LoVo (cell line): ENCODE measurements at places on chromosomes 5 and 9.

DNA sequence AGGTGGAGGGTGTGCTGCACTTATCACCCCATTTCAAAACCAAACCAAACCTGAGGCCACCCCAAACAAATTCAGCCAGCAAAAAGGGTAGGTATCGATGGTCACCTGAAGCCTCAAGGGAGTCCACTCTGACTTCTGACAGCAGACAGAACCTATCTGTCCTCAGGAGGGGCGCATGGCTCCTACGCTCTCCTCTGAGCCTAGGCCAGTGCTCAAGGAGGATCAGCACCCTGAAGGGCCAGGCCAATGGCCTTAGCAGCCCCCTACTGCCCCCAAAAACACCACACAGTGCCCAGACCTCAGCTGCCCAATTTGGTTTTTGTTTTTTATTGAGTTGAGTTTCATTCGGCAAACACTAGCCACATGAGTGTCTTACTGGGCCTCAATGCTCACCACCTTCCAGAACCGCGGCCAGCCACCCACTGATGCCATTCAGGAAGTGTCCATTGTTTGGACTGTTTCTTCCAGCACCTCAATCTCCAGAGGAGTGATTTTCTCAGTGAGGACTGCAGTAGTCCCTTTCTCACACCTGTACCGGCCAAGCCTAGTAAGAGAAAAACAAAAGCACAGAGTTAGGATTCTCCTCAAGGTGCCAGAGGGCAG lies 62.0 kb downstream of the PSMB7 start:
- DNase-seq, result no peak

DNA sequence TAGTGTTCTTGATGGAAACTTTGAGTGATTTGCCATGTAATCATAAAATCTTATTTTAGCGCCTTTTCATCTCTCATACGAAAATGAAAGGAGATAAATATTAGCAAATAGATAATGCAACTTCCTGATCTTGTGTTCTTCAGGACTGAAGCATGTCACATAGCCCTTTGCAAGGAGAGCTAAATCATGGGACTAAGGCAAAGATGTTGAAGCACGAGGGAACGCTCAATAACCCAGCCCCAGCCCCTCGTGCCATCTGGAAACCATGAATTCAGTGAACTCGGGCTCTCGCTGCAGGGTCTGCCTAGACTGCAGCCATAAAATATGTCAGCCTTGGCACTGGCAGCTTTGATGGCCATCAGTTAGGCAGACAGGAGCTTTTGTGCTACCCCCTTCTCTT lies 58.2 kb downstream of the F2RL2 start:
- no peak for DNase-seq

- DNase-seq, result no peak
Observed at GRCh38 chr5:132259069-132259851, 1.8 kb downstream of the PDLIM4 start.

- DNase-seq, result peak; percentile 22
Observed at GRCh38 chr9:92668746-92669526, 995 bp downstream of the IPPK start.

DNA sequence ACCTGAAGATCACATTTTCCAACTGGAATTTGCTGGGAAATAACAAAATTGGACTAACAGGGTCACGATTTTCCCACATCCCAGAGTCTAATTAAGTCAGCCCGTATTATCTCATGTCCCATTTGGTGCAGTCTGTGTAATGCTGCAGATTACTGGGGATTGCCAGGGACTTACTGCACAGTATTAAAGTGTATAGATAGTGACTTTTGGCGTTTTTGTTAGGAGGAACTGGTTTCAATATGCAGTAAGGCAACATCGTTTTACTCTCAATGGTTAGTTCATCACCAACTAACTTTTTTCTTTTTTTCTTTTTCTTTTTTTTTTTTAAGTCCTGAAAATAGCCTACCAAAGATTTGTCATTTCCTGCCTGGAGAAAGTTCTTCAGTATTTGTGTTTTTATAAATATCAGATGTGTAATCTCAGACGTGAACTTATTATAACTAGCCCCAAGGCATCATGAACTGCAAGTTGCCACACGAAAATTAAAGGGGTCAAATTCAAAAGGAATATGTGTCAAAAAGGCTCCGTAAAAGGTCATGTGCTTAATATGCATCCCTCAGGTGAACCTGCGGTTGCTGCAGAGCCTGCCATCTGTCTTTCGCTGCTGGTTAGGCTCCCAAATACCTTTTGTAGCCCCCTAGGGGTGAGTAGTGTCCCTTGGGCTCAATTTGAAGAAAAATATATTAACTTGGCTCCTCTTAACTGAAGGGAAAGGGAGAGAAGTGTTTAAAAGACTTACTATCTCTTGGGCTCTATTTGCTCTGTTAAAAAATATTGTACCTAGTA lies 176.7 kb upstream of the ADAMTSL1 start:
- no peak for DNase-seq

DNA sequence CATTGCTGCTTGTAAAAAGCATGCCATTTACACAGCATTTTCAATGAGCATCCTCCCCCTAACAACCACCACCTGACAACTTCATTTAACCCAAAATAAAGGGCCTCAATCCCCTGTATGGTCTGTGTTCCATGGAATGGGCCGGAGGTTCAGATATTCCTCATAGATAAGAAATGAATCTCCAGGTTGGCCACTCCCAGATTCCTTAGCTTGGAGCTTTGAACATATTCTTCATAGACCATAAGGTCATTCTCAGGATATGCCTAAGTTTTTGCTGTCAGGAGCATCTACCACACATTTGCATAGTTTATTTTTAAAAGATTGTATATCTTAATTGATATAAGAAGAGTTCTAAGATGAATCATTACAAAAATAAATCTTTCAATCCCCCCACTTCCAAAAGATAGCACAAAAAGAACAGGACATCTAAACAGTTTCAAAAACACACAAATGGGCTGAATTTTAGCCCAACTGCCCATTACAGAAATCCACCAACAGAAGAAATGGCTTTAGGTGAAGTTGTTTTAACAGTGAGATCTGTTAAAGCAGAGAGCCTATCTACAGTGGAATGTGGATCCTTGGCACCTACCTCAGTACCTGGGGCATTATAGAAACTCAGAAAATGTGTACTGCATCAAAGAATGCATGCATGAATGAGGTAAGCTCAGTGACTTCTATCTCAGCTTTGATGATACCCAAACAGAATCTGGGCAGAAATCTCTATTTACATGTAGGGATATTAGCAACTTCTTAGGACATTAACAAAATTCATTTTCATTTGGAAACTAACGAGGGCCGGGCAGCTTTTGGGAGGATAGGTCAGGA lies 179.8 kb downstream of the SEC61B start:
- DNase-seq, result no peak

DNA sequence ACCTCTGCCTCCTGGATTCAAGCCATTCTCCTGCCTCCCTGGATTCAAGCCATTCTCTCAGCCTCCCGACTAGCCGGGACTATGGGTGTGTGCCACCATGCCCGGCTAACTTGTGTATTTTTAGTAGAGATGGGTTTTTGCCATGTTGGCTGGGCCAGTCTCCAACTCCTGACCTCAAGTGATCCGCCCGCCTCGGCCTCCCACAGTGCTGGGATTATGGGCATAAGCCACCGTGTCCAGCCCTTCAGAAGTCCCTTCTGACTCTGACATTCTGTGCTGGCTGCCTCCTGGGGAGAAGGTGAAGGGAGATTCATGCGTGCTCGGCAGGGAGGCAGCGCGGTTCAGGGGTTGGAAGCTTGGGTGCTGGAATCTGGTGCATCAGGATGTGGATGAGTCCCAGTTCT lies 28.8 kb downstream of the PRRX2 start:
- peak; percentile 28 for DNase-seq

DNA sequence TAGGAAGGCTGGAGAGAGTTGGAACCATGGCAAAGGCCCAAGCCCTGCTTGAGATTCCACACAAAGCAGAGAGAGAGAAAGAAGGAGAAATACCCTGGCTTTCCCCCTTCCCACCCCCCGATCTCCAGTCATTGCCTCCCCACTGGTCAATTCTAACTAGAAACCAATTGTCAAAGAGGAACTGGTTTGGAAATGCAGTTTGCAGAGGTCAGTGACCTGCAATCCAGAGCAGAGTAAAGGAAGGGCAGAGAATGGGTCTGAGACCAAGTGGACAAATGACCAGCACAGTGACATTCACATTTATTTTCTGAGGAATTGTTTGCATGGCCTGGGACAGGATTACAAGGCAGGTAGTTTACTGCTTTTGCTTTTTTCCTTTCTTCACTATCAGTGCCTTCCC lies 37.5 kb upstream of the ZFYVE16 start:
- no peak for DNase-seq

DNA sequence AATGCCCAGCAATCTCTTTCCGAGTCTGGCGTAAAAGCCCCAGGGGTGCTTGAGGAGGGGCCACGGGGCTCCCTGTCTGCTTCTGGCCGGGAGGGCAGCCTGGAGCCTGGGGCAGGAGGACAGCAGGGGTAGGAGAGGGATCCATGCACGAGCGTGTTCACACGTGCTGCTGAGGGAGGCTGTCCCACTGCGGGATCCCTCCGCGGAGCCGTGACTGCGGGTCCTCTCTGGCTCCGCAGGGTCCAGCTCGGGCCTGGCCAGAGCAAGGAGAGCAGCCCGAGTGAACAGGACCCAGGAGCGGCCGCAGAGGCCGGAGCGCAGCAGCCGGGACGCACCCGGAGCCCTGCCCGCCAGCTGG lies 78.4 kb downstream of the ZNF354C start:
- no peak for DNase-seq

GRCh38 chr5:17951392-17952169 lies 317.3 kb downstream of the TAF11L14 start:
- peak; percentile 15 for DNase-seq

DNA sequence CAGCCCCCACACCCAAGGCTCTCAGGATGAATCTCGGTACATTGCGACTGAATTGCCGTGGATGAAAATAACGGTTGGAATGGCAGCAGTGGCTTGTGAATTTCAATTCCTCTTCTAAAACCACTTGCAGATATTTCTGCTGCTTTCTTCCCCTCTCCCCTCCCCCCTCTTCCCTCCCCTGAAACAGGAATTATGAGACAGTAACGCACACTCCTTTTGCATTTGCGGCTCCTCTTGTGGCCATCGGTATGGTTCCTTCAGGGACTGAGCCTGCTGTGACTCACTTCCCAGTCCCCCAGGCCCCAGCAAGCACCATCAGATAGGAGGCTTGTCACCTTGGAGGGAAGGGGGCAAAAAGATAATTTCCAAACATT lies 9.7 kb downstream of the DCANP1 start:
- no peak for DNase-seq

DNA sequence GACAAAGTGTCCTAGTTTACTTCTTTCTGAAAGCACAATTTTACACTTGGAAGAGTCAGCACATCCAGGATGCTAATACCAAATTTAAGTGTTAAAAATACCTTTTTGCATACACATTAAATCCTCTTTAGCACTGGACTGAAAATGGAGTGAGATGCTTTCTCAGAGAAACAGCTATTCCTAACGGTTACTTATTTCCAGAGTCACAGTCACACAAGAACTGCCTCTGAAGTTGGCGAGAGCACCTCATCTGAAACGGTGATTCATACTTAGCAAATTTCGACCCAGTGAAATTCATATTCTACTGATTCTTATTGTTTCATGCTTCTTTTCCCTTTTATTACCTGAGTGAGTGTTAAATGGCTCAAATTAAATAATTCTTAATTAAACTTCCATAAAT lies 12.2 kb downstream of the CDH18 start:
- no peak for DNase-seq

- no peak for DNase-seq
Observed at GRCh38 chr5:60148366-60148765, 254.8 kb upstream of the PDE4D start.

DNA sequence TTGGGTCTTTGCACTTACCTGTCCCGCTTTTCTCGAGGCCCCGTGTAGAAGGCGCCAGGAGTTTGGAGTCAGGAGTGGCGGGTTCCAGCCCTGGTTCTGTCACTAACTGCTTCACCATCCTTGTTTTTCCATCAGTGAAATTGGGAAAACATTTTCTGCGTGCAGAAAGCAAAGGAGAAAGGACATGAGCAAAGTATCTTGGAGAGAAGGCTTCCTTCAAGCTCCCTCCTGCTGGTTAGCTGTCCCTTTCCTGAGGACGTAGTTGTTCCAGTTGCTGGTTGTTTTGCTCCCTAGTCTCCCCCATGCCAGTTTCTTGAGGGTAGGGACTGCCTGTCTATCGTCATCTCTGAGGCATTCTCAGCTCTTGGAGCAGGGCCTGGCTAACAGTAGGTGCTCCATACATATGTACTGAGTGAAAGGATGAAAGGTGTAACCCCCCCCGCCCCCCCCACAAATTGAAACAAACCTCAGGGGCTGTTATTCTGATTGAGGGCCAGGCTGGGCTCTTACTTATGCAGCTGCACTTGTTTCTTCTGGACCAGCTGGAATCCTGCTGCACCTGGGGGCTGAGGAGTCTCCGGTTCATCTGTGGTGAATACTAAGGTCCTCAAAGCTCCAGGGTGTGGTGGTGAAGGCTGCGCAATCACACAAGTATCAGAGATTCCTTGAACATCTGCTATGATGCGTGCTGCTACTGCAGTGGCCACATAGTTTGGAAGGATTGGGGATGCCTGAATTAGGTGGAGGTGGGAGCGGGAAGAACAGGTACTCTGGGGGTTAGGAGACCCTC lies 1.0 kb downstream of the SMIM3 start:
- DNase-seq, result no peak

DNA sequence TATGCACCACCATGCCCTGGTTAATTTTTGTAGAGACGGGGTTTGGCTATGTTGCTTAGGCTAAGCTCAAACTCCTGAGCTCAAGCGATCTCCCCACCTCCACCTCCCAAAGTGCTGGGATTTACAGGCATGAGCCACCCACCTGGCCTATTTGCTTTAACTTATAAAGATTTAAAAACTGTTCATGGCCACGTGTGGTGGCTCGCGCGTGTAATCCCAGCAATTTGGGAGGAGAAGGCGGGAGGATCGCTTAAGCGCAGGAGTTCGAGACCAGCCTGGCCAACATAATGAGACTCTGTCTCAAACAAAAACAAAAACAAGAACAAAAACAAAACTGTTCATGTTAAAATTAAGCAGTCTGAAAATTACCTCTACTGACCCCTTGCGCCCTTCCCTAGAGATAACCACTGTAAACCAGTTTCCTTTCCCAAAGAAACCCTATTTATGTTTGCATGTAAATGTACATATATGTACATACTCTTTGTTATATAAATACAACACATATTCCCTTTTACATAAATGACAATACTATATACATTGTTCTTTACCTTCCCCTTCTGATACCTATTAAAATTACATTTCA lies 1.5 kb downstream of the AK6 start:
- no peak for DNase-seq

DNA sequence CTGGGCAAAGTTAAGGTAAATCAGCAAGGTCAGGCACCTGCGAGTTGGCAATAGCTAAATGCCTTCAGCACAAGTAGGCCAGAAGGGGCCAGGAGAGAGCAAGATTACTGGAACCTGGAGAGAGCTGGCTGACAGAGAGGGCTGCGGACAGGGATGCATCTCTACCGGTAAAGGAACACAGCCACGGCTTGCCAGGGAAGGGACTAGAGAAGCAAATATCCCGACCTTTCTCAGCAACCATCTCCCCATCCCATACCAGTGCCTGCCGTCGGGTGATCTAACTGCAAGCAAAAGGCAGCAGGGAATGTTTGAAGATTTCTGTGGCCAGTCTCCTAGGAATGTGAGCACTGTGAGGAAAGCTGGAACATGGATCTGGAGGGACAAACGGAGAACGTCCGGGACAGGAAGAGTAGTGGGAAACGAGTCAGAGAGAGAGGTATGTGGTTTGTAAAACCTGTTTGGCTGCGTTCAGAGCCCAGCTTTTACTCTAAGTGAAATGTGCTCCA lies 15.9 kb upstream of the ABLIM3 start:
- no peak for DNase-seq
